ENCODE measurements at places on chromosomes 2 and 18.

DNA sequence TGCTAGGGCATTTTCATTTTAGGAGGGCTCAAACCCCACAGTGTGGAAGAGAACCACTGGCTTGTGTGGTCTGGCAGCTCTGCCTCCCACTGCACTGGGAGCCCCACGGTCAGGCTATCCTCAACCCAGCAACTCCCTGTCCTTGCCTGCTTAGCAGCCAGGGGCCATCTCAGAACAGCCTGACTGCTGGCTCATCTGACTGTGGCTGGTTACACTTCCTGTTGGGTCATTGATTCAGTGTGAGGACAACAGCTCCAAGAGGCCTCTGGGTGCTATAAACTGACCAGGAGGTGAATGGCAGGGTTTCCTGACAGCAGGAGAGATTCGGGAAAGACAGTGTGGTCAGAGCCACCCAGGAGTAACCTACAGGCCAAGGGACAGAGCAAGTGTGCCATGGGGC is 40.1 kb downstream of the AMER3 start:
- DNase-seq, result no peak

GRCh38 chr2:24580561-24580960 is 89.5 kb downstream of the NCOA1 start:
- DNase-seq, result no peak

- no peak for DNase-seq
These were observed 112.4 kb downstream of the DNER start for GRCh38 chr2:229601936-229602335.

DNA sequence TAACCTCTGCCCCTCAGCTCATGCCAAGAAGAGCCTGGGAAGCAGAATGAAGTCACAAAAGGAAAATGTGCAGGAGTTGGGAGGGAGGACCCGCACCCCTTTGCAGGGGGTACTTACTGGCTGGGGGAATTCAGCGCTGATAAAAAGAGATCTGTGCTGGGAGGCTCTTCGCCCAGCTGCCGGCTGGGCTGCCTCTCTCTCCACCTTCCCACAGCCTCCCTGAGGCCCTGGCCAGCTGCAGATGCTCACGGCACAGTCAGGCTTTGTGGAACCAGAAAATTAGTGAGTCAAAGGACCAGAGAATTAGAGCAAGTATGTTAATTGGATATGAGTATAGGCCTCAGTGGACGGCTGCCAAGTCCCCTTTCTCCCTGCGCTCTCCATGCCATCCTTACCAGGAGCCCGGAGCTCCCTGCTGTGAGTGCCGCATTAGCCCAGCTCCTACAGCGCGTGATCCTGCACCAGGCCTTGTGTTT is 181.7 kb upstream of the SH3BP4 start:
- DNase-seq, result no peak

DNA sequence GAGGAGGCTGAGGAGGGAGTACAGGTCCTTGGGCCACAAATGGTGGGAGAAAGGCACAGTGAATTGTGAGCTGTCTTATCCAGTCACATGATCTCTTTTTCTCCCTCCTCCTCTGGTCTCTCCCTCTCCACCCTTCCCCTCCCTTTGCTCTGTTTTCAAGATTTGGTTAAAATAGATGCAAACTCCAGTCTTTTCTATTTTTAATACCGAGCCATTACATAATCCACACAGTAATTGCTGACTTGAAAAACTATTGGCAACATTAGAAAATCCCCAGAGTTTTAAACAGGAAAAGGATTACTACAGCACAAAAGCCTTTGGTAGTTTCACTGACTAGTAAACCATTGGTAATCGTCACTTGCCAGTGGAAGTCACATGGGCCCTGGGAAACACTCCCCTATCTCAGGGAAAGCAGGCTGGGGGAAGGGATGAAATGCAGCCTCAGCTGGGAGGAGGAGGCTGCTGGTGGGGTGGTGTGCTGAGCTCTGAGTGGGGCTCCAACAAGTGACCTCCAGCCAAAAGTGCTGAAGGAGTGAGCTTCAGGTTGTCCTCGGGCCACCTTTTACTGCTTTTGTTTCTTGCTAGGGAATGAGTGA is 57.4 kb upstream of the PCBP1 start:
- no peak for DNase-seq

DNA sequence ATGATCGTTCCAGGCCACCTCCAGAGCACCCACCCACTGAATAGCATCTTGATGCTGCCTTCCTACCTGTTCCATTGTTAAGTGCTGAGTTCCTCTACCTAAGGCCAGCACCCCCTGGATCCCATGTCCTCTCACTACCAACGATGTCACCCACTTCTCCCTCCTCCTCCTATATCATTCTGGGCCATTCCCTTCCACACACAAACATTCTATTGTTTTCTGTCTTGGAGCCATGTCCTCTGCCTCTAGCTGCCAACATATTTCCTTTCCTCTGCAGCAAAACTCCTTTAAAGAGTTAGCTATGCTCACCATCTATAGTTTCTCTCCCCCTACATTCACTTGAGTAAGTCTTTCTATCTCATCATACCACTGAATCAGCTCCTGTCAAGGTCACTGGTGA is 64.0 kb upstream of the ACKR3 start:
- no peak for DNase-seq
